ENCODE measurements at places on chromosomes 4 and X.

DNA sequence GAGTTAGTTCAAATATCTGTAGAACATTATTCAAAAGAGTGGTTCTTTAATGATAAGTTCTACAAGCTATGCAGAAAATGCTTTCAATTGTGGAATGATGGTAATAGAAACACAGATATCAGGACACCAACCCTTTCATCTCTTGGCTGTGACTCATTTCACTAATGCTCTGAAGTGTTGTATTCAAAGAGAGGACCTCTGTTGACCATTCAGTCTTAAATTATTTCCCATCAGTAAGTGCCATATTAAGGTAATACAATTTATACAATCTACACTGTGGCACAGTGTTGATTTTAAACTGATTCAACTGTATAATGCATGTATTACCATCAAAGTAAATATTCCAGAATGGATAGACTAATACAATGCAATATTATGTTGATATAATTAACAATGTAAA lies 289.0 kb upstream of the ADGRL3 start:
- H3K4me3 ChIP-seq, result no peak overlapping the region
- H3K4me1 ChIP-seq, result no peaks in the 10 kb centered on the region
- no peaks in the 10 kb centered on the region for H3K27me3 ChIP-seq

DNA sequence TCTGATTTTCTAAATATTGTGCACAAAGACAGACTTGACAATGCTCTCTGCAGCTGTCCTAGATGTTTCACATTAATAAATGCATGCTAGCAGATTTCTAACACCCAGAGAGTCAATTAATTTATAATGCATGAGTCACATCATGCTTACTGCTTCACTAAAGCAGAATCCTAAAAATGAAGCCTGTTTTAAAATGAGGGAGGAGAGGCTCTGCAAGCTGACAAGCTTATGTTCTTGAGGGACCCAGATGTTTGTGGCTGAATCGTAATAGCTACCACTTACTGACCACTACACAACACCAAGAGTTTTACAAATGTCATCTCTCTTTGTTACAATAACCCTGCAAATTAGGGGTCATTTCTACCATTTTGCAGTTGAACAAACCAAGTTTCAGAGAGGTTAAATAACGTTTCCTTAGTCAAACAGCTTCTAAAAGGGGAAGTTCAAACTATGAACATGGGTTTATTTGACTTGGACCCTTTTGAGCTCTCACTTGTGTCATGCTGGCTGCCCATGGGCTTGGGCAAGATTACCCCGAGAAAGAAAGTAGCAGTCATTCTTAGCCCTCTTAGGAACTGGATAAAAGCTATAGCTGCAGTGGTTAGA lies 262.7 kb upstream of the ETNPPL start:
- DNase-seq, result no peak
- no peaks in the 10 kb centered on the region for H3K27me3 ChIP-seq
- no peak overlapping the region for H3K27ac ChIP-seq

GRCh38 chr4:171565130-171565788 lies 247.9 kb upstream of the GALNTL6 start:
- H3K4me3 ChIP-seq, result no peak overlapping the region
- no peaks in the 10 kb centered on the region for H3K27me3 ChIP-seq
- H3K27ac ChIP-seq, result no peak overlapping the region
- H3K36me3 ChIP-seq, result peaks cover 3% of the 10 kb centered on the region
- no peak for DNase-seq

DNA sequence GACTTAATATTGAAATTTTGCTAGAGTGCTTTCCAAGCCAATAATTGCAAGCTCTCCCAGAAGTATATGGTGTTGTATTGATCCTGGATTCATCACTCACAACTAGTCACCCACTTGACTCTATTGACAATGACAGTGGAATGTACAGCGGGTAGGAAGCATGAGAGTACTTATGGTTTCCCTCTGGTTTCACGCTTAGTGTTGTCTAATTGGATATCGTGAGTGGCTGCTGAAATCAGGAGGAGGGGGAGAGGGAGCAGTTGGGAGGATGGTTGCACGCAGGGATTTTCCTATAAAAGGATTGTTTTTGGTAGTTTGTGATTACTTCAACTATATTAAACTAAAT lies 1819.5 kb upstream of the TENM3 start:
- no peak for DNase-seq
- no peak overlapping the region for H3K4me3 ChIP-seq
- H3K27ac ChIP-seq, result no peak overlapping the region
- no peaks in the 10 kb centered on the region for H3K27me3 ChIP-seq

DNA sequence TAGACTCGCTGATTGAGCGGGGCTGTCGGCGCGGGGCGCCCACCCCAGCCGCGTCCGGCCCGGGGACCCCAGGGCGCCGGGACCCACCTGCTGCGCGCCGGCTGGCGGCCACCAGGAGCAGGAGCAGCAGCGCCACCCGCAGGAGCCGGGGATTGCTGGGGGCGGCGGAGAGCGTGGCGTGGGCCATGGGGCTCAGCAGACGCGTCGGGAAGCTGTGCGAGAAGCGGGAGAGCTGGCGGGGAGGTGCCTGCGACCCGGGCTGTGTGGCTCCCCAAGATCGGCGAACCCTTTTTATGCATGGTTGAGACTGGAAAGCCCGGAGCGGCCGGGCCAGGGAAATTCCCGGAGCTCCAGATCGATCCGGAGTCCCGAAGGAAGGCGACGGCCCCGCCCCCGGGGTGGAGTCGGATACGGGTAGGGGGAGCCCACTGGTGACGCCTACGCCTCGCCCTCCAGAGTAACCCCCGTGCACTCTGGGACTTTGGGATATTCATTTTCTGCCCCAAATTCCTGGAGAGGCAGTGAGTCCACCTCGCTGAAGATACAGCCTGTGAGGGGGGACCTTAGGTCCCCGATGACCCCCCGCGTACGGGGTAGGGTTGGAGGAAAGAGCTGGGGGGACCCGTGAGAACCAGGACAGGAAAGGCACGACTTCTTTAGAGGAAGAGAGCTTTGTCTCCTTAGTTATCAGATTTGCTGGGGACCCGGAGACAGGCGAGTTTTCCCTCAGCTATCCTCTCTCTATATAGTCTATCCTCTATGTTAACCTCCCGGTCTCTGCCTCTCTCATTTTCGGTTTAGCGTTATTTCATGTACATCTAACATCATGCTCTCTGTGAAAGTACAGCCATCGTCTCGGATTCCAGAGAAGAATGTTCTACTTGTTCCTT lies at the start of gene CXCL3:
Gene CXCL3, minus strand, starts transcription at position 265 of the 890 bp plus-strand sequence. Its CDS starts 78 bp downstream, at position 187.
- H3K36me3 ChIP-seq, result no peaks in the 10 kb centered on the region
- DNase-seq, result no peak
- peaks cover 31% of the 10 kb centered on the region for H3K27me3 ChIP-seq
- H3K4me3 ChIP-seq, result peak within 1 kb of the TSS; percentile 65
- no peak within 1 kb of the TSS for H3K27ac ChIP-seq

- no peak overlapping the region for H3K27ac ChIP-seq
- H3K27me3 ChIP-seq, result no peaks in the 10 kb centered on the region
- no peak for DNase-seq
- no peak overlapping the region for H3K4me3 ChIP-seq
These were observed 245.7 kb downstream of the RBMX2 start for GRCh38 chrX:130647468-130647867.

- peak overlapping the region; percentile 95 for H3K4me3 ChIP-seq
- peaks cover 13% of the 10 kb centered on the region for H3K36me3 ChIP-seq
- H3K27ac ChIP-seq, result peak overlapping the region; percentile 96
- H3K4me1 ChIP-seq, result peaks cover 38% of the 10 kb centered on the region
These were observed 491 bp downstream of the ARHGEF6 start for GRCh38 chrX:136780241-136780640.

- peak within 1 kb of the TSS; percentile 86 for H3K27ac ChIP-seq
- no peak for DNase-seq
- peaks cover 14% of the 10 kb centered on the region for H3K4me1 ChIP-seq
These were observed at the start of gene TEX13D for GRCh38 chrX:124332481-124333424. TSS of gene TEX13D (plus strand) at chrX:124332660. CDS start at chrX:124332918, 258 bp downstream.

GRCh38 chrX:20974326-20974725 lies 399.9 kb upstream of the CNKSR2 start:
- DNase-seq, result no peak
- no peaks in the 10 kb centered on the region for H3K36me3 ChIP-seq

DNA sequence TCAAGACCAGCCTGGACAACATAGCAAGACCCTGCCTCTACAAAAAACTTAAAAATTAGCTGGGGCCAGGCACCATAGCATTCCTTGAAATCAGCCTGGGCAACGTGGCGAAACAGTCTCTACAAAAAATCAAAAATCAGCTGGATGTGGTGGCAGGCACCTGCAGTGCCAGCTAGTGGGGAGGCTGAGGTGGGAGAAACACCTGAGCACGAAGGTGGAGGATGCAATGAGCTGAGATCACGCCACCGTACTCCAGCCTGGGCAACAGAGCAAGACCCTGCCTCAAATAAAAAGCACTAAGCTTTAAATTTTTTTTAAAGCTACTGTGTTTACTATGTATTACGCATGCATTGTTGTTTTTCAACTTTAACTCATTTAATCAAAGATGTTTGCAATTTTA lies 3.2 kb downstream of the RPL9 start:
- H3K4me3 ChIP-seq, result no peak overlapping the region
- H3K4me1 ChIP-seq, result peaks cover 22% of the 10 kb centered on the region
- peak overlapping the region; percentile 57 for H3K27ac ChIP-seq
- peaks cover 95% of the 10 kb centered on the region for H3K36me3 ChIP-seq
- H3K27me3 ChIP-seq, result no peaks in the 10 kb centered on the region
- no peak for DNase-seq
